ENCODE measurements at places on chromosomes 16 and 17.

DNA sequence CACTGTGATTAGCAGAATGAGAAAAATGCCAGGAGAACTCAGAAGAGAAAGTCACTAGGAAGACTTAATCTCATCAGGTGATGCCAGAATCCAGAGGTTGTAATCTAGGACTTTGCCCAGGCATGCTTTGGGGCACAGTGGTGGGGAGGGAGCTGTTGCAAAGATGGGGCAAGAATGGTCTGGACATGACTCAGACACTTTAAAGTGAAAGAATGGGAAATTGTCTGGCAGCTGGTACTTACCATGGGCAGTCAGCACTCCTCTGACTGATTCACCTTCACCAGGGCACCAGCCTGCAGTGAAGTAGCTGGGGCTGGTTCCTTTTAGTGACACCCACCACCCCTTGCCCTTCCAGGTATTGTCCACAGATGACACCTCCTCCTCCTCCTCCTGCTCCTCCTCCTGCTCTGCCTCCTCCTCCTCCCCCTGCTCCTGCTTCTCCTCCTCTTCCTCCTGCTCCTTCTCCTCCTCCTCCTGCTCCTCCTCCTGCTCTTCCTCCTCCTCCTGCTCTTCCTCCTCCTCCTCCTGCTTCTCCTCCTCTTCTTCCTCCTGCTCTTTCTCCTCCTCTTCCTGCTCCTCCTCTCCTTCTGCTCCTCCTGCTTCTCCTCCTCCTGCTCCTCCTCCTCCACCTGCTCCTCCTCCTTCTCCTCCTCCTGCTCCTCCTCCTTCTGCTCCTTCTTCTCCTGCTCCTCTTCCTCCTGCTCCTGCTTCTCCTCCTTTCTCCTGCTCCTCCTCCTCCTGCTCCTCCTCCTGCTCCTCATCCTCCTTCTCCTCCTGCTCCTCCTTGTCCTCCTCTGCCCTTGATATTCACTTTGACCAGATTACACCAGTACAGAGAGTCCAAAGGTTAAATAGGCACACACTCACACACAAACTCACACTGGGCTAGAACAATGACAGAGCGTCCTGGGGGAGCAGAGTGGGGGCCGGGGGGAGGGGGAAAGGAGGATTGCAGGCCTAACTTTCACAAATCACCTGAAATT is at the start of gene CHD9NB:
CHD9NB (minus strand) TSS at position 379 of the 983 bp plus-strand sequence. CDS start 8,739 bp downstream, outside the sequence.
- peak; percentile 81 for DNase-seq

GRCh38 chr16:21302454-21302853 is 24.4 kb upstream of the CRYM start:
- no peak for DNase-seq

DNA sequence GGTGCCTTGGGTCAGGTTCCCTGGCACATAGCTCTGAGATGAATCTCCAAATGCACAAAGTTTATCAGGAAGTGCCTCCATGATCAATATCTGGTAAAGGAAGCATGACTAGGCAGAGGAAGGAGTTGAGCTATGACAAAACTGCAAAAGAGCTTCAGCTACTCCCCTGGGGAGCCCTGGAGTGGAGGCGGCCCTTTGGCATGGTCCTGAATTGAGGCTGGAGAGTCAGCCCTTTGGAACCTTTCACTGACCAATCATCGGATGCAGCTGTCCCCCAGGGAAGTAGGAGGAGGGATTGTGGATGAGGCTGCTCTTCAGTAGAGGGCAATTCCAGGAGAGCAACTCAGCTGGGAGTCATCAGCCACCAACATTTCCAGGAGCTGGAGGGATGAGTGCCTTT is 46.1 kb upstream of the NLRP1 start:
- no peak for DNase-seq

- DNase-seq, result peak; percentile 54
These were observed 44.7 kb downstream of the CDH1 start for GRCh38 chr16:68781784-68782183.

GRCh38 chr16:82091241-82091640 is 56.2 kb downstream of the HSD17B2 start:
- no peak for DNase-seq

- no peak for DNase-seq
These were observed 37.1 kb upstream of the KCNJ12 start for GRCh38 chr17:21339011-21339410.

DNA sequence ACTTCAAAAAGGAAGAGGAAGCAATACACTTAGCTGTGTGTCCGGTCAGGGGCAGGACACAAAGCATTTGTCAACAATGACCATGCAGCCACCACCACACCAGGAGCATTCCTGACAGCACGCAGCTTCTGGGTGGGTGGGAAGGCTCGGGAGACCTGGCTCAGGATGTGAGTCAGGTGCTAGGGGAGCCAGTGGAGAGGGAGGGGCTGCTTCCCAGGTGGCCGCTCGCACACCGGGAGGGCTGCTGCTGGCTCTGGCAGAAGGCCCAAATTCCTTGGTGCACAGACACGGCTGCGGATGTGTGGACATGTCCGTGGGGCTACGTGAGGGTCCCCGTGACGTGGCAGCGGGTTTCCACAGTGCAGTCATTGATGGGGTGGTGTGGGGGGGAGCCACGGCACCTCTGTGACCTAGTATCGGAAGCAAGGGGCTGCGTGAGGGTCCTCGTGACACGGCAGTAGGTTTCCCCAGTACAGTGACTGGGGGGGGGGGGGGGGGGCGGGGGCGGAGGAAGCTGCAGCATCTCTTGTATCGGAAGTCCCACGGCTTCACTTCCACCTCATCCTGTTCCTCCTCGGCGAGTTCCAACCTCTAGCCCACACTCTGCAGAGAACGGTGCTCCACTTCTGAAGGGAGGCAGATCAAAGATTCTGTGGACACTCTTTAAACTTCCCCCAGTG is 112.8 kb downstream of the ZNF778 start:
- no peak for DNase-seq

DNA sequence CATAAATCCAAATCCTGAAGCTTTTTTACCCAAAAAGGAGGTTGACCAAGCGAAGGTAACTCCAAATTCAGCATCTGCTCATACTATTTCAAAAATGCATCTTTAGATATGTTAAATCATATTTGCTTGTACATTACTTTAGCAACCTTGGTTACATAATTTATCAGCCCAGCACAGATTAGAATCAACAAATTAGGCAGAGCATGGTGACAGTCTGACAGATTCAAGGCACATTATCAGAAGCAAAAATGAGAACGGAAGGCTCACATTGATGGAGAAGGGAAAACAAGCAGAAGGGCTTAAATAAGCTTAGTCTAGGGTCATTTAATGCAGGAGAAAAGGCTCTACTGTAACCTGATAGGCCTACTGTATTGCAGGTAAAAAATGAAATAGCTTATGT is 3.9 kb upstream of the KCNJ2 start:
- DNase-seq, result no peak

- no peak for DNase-seq
These were observed 71.4 kb downstream of the ABR start for GRCh38 chr17:1108478-1108764.

DNA sequence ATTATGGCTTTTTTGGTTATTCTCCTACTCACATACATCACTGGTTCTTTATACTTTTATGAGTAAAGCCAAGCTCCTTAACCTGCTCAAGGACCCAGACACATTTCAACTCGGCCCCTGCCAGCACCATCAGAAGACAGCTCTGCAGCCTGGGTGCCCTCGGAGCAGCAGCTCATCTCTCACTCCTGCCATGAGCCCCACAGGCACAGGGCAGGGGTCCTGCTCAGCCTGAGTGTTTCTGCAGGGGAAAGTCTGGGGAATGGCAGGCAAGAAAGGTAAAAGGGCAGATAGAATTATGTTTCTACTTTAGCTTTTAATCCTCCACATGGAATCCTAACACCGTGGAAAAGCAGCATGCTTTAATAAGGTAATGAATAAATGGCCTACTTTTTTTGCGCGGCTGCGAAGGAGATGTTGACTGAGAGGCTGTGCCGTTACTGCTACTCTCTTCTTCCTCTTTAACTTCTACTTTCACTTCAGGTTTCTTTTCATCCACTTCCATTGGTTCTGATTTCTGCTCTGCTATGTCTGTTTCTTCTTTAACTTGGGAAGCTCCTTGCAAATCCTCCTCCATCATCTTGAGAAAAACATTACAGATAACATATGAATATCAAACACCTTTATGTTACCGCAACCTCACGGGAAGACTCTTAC is 50.1 kb upstream of the TRAP1 start:
- DNase-seq, result peak; percentile 74

GRCh38 chr16:23803591-23804123 is 32.1 kb upstream of the PRKCB start:
- peak; percentile 64 for DNase-seq

GRCh38 chr16:79005096-79005495 is 595.4 kb downstream of the MAF start:
- no peak for DNase-seq

GRCh38 chr17:12990041-12990808 is 27.6 kb downstream of the ELAC2 start:
- no peak for DNase-seq

DNA sequence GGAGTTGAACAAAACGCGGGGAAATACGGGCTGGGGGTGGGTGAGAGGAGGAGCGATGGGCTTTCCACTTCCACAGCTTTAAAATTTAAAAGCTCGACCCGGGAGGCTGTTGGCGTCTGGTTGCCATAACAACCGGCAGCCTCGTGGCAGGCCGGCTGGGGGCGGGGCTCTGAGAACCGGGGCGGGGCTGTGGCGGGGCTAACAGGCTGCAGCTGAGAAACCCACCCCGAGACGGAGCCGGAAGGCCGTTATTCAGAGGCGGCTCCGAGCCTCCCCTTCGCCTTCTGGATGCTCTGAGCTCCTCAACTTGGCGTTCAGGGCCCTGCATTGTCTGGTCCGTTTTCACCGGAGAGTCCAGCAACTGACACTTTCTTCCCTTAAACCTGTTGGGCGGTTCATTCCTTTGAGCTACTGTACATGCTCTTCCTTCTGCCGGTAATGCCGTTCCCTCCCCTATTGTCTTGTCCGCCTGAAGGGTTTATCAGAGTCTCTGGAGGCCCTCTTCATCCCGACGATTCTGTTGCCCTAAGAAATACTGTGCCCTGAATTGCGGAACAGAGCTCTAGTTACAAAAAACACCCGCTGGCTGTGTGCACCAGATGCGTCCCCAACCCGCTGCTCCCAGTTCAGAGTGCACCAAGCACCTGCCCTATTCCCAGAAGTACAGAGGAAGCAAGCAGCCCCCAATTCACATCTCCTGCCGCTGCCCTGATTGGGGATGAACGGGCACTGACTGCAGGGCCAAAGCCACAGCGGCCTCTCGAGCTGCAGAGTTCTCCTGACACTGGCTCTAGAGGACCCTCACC is 596 bp downstream of the DNAAF8 start:
- DNase-seq, result peak; percentile 70
